Sciatic nerve (tissue), 2 donors: ENCODE measurements at places on chromosomes 2 and 18. TPM values are rescaled to one million over a fixed set of nuclear protein-coding genes. Genes with fewer than 3 reads are reported as not detected.

Gene MREG
- total RNA-seq, result 5.9 TPM

GRCh38 chr2:200337621-200338020, 31.1 kb downstream of the SPATS2L start:
- DNase-seq, result no peak

Gene PTRHD1
- 14.7 TPM for total RNA-seq

- no peak for DNase-seq
Observed at GRCh38 chr2:163605779-163606178, 130.0 kb downstream of the FIGN start.

Gene TCF7L1
- total RNA-seq, result 26.9 TPM

DNA sequence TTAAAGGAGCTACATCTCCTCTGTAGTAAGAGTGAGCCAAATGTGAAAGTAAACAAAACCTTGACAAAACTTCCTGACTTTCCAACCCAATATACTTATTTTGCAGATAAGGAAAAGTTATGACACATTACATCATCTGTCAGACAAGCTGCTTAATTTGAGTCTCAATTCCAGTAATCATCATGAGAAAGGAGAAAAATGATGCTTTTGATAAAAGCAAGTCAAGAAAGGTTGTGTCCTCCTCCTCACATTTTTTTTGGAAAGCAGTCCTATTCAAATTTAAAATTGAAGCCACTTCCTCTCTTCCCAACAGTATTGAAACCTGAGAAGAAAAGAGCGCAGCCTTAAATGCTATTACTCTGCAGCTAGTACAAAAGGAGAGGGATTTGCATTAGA, 519.6 kb downstream of the LRP1B start:
- DNase-seq, result no peak

- DNase-seq, result no peak
Observed at GRCh38 chr2:74316627-74317295, 26.5 kb downstream of the SLC4A5 start.

GRCh38 chr2:85674417-85674816, 6.4 kb upstream of the SFTPB start:
- no peak for DNase-seq

DNA sequence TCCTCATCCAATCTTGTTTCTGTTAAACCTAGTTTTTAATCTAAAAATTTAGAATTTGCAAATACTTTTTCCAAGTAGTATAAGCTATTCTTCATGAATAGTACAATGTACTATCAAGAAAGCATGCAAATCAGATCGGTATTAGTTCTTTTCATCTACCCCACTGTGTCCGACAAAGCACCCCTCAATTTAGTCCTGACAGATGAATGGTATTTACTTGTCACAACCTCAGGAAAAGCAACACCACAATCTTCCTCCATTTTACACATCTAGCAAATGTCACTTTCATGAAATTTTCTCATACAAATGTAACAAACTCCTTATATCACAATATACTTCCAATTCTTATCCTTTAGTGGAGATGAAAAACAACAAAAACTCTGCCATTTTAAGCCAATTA, 163.8 kb downstream of the PDE11A start:
- no peak for DNase-seq

DNA sequence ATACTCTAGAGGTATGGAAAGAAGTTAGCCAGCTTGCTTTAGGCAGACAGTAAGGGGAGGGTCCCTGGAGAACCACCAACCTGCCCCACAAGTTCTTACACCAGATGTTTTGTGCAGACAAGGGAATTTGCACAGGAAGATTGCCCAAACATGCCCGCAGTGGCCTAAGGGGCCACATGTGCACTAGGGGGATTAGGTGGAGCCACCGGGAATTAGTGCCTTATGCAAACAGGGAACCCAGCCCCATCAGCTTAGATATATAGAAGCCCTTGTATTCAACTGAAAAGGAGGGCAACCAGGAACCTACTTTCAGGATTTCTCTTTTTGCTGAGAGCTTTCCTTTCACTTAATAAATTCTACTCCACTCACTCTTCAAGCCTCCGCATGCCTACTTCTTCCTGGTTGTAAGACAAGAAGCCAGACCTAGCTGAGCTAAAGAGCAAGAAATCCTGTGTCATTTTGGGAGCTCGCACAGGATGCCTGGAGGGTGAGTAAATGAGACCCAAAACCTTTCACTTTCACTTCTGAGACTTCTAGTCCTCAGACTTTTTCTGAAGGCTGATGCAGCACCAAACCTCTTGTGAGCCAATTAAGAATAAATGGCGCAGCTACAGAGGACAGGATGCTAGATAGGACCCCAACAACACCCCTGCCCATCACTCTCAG, 146.3 kb downstream of the GCA start:
- DNase-seq, result no peak

DNA sequence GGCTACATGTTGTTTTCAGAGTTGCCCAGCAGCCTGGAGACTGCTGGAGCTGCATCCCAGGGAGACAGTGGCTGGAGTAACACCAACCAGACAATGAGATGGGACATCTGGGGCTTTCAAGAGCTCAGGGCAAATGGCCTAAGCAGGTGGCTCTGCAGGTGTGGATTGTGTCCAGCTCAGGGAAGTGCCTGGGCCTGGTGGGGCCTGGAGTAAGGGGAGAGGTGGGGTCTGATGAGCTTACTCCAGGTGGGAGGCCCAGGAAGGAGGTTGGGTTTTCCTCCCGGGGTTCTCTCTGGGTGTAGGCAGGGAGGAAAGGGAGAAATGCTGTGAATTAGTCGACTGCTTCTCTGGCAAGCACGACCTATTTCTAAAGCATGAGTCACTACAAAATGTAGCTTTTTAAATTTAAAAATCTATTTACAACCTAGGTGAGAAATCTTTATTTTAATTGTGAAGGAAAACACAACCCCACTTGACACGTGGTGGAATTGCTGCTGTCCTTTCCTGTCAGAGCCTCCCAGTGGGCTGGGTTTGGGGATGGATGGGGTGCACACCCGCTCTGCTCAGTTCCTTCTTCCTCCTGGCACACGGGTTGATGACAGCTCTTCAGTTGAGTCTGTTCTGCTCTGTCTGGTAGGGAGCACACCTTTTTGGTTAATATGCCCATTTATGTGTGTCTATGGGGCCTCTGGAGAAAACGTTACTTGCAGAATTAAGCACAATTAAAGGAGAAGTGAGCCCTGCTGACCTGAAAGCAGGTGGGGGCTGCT, 81.6 kb downstream of the SH3RF3 start:
- no peak for DNase-seq

Gene ASB3
- total RNA-seq, result 30.0 TPM

- no peak for DNase-seq
Observed at GRCh38 chr2:161599842-161600241, 24.4 kb upstream of the SLC4A10 start.

DNA sequence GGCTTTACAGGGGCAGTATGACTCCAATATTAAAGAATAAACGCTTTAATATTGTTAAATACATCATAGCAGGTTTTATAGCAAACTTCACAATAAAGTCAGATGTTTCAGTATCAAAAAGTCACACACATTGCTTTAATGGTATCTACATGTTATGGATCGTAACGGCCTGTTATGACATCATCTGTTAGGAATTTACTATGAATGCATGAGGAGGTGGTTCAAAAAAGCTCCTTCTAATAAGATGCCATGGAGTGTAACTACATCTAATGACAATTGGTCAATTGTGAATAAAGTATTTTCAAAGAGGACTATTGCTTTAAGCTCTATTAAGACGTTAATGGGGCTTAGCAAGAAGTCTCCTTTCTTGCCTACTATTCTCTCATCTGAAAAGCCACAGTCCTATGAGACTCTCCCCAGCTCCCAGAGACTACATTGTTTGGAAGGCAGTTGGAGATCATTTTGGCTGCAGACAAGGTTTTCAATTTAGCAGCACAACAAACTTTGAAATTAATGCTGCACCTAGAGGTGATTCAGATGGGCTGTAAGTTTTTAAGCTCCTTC, 300.7 kb upstream of the MEIS1 start:
- DNase-seq, result no peak

Gene GRB14
- 20.2 TPM for total RNA-seq

Gene WNT10A
- 0.94 TPM for total RNA-seq

GRCh38 chr2:231970461-231970860, 8.9 kb downstream of the DIS3L2 start:
- no peak for DNase-seq

DNA sequence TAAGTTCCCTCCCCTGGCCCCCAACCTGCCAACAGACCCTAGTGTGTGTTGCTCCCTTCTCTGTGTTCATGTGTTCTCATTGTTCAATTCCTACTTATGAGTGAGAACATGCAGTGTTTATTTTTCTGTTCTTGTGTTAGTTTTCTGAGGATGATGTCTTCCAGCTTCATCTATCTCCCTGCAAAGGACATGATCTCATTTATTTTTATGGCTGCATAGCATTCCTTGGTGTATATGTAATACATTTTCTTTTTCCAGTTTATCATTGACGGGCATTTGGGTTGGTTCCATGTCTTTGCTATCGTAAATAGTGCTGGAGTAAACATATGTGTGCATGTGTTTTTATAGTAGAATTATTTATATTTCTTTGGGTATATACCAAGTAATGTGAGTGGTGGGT, 602.2 kb downstream of the DSC3 start:
- no peak for DNase-seq

- DNase-seq, result peak; percentile 74
Observed at GRCh38 chr2:2057125-2057721, 273.9 kb downstream of the MYT1L start.

GRCh38 chr2:232891621-232892071, 21.6 kb downstream of the SNORC start:
- DNase-seq, result no peak

- no peak for DNase-seq
Observed at GRCh38 chr2:54226260-54226659, 29.8 kb downstream of the TSPYL6 start.

DNA sequence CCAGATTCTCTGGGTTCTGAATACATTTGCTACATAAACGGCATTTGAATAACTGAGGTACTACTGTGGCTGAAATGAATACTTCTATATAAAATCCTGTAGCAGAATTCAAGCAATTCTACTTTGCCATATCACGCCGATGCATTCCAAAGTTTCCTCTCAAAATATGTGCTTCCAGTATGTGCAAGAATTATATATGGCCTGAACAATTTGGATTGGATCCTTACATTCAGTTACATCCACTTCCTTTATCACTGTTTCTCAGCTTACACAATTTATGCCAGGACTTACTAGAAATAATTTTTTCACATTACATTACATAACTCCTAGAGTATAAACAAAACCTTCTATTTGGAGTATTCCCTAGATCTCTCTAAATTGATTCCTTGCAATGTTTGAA, 46.3 kb upstream of the STAT4 start:
- no peak for DNase-seq

- DNase-seq, result peak; percentile 55
Observed at GRCh38 chr2:20509770-20510490, 63.1 kb downstream of the RHOB start.

Gene ITGB6
- total RNA-seq, result not detected

DNA sequence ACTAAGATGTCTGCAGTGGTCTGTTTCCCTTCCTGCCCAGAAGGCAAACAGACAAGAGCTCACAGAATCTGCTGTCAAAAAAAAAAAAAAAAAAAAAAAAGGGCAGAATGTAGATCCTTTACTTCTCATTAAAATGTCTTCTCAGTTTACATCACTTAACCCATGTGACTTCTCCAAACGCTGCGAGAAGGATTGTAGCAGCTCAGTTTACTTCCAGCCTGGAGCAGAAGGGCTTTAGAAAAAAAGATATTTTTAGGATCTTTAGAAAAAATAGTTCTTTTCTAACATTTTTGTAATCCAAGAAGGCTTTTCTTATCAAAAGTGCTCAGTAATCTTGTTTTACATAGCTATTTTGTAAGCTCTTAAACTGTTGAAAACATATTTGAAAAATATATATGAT, 425.4 kb downstream of the CNTNAP5 start:
- no peak for DNase-seq

Gene NAT8
- not detected for total RNA-seq

Gene TUBA4B
- total RNA-seq, result not detected

Gene G6PC2
- total RNA-seq, result not detected

Gene MATN3
- 8.8 TPM for total RNA-seq

DNA sequence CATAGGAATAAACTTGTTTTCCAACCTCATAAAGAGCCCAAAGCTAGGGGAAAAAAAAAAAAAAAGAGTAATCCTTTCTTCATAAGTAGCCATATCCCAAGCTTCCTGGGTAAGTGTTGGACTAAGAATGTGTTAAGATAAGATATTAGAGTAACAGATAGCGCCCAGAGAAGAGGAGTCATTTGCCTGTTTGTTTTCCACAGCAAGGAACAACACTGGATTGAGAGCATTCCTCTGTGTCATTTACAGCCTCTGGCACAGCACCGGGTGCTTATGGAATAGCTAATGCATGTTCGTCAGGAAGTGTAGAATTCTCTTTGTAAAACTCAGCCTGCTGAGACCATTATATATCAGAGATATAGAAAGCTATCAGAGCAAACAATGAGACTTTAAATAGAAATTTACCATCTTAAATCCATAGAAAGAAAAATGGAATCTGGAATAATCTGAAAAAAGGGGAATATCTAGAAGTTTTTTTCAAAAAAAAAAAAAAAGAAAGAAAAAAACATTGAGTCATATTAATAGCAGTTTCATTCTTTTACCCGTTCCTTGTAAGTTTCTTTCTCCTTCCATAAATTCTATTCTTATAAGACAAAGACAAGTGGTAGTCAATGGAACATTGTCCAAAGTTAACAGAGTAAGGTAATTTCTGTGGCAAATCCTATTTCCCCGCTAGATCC, 37.6 kb downstream of the LRP2 start:
- DNase-seq, result no peak

GRCh38 chr18:55509631-55510324, 78.2 kb downstream of the TCF4 start:
- DNase-seq, result no peak

DNA sequence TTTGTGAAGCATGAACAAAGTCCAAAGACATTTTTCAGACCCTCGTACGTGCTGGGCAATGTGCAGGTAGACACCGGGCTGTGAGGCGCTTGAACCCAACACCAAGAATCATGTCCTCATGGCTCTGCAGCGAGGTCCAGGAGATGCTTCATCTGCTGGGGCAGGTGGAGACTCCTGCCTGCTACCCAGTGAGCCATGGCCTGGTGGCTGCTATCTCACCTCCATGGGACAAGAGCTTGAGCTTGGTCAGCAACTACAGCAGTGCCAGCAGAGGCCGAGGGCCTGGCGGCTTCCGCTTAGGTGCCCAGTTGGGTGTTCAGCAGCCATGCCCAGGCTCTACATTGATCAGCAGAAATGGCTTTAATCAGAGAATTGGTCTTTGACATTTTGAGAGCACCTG, 281.0 kb upstream of the HS6ST1 start:
- DNase-seq, result no peak

- no peak for DNase-seq
Observed at GRCh38 chr2:32553829-32554432, 73.9 kb upstream of the TTC27 start.

Gene PDE1A
- 45.7 TPM for total RNA-seq

GRCh38 chr2:66461664-66462500, 27.0 kb downstream of the MEIS1 start:
- no peak for DNase-seq
